ENCODE measurements at places on chromosomes 4 and X. TPM values are rescaled to one million over a fixed set of nuclear protein-coding genes. Genes with fewer than 3 reads are reported as not detected.
A peak's percentile ranks its signal among the peaks of the same experiment; 100 is the strongest.

MAGEA4 gene
- not detected for total RNA-seq

CXCL9 gene
- 0.10 TPM for total RNA-seq

HHIP gene
- not detected for total RNA-seq

PPARGC1A gene
- total RNA-seq: not detected

SYP gene
- total RNA-seq: 5.3 TPM

USP51 gene
- 1.6 TPM for total RNA-seq

TMPRSS11D gene
- total RNA-seq: not detected

UCP1 gene
- not detected for total RNA-seq

SLC2A9 gene
- 0.10 TPM for total RNA-seq

TRMT44 gene
- 24.1 TPM for total RNA-seq

FAAH2 gene
- 12.1 TPM for total RNA-seq

SRPX2 gene
- total RNA-seq: not detected

PCDH10 gene
- total RNA-seq: not detected

S100P gene
- total RNA-seq: 19.3 TPM

GLOD5 gene
- not detected for total RNA-seq

P2RY4 gene
- not detected for total RNA-seq

MED28 gene
- total RNA-seq: 54.5 TPM

TCEAL5 gene
- not detected for total RNA-seq

TMEM271 gene
- total RNA-seq: not detected

CT55 gene
- not detected for total RNA-seq

UGT2B15 gene
- total RNA-seq: not detected

GRCh38 chrX:148159796-148160195, 178.7 kb downstream of the FMR1NB start:
- no peak overlapping the region for H3K27ac ChIP-seq
- no peaks in the 10 kb centered on the region for H3K4me1 ChIP-seq
- no peaks in the 10 kb centered on the region for H3K36me3 ChIP-seq
- DNase-seq: no peak
- no peak overlapping the region for H3K4me3 ChIP-seq
- H3K27me3 ChIP-seq: no peaks in the 10 kb centered on the region

DNA sequence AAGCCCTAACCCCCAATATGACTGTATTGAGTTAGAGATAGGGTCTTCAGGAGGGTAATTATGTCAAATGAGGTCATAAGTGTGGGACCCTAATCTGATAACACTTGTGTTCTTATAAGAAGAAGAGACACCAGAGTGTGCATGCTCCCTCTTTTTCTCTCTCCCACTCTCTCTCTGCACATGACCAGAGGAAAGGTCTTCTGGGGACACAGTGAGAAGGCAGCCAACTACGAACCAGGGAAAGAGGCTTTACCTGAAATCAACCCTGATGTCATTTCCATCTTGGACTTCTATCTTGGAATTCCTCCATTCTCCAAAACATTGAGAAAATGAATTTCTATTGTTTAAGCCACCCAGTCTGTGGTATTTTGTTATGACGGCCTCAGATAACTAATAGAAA, 97.2 kb upstream of the MAD2L1 start:
- H3K36me3 ChIP-seq: no peaks in the 10 kb centered on the region
- no peak overlapping the region for H3K27ac ChIP-seq
- no peak overlapping the region for H3K4me3 ChIP-seq
- H3K27me3 ChIP-seq: peaks cover 1% of the 10 kb centered on the region

- no peak overlapping the region for H3K27ac ChIP-seq
- DNase-seq: no peak
- H3K4me1 ChIP-seq: no peaks in the 10 kb centered on the region
- no peaks in the 10 kb centered on the region for H3K27me3 ChIP-seq
- no peaks in the 10 kb centered on the region for H3K36me3 ChIP-seq
These were observed 94.5 kb downstream of the ANXA3 start for GRCh38 chr4:78645853-78646757.

DNA sequence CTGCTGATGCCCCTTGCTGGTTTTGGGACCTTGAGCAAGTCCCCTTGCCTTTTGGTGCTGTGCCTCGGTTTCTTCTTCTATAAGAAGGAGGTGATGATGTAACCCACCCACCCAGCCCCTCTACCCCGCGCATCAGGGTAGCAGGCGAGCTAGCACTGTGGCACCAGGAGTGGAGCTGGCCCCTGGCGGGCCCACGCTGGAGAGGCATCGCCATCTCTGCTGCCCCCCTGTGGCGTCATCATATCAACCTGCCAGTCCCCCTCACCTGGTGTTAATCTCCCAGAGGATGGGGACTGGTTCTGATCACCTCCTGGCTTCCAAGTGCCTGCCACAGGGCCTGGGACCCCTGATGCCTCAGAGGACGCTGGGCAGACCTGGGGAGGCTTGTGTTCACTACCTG, 6.3 kb upstream of the SORCS2 start:
- H3K4me3 ChIP-seq: no peak overlapping the region
- H3K27me3 ChIP-seq: peaks cover 29% of the 10 kb centered on the region
- DNase-seq: peak; percentile 46

DNA sequence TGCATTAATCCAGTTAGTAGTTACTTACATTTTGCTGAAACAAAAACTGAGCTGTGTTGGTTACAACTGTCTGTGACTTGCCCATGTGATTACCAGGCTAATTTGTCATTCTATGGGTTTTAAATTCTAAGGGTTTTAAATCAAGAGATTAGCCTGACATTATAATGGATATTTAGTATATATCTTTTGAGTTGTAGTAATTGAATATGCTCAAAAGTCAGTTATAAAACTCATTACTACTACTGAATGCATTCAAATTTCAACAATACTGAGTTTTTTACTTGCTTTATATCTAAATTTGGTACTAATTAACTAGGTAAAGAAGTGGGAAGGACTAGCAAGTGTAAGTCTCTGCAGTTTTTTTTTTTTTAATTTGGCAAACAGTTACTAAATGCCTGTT, 14.7 kb downstream of the LARP7 start:
- H3K4me1 ChIP-seq: no peaks in the 10 kb centered on the region
- H3K27me3 ChIP-seq: no peaks in the 10 kb centered on the region
- no peak overlapping the region for H3K27ac ChIP-seq
- no peak overlapping the region for H3K4me3 ChIP-seq

DNA sequence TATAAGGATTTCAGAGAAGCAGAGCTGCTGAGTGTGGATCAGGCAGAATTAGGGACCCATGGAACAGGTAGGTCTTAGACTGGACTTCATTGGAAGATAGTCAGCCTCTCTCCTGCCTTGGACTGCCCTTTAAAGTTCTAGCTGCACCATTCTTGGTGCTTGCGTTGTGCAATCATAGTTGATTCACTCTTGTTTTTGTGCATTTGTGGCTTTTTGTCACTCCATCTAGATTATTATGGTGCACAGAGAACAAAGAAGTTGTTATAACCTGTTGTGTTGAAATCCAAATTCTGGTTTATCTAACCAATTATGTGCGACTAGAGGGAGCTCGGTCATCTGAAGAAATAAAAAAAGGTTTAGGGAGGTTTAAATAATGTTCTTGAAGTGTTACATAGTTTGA, 59.3 kb downstream of the JADE1 start:
- H3K27ac ChIP-seq: peak overlapping the region; percentile 18
- H3K4me3 ChIP-seq: no peak overlapping the region
- DNase-seq: no peak
- peaks cover 58% of the 10 kb centered on the region for H3K36me3 ChIP-seq

DNA sequence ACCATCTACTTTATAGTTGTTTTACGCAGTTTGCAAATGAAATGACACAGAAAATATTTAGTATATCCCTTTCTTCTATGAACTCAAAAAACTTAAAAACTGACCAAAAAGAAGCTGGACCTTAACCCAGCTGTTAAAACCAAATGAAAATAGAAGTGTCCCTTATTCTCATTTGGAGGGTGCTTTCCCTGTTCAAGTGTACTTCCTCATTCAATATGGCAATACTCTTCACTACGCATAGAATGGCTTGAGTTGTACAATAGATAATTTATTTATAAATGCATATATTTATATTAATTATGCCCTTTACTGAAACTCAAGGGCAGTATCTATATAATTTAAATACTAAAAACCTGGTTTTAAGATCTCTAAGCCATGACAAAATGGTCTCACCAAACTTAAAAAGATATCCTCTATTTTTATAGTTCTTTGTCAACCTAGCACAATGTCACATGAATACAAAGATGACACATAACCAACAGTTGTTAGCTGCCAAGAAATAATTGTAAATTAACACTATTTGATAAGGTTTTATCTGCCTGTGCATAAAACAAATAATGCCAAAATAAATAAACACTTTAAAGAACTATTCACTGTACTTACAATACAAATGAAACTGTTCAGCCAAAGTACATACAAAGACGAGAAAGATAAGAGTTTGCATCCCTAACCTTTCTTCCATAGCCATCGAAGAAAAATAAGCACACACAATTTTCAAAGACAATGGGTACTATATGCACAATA, 25.2 kb downstream of the YTHDC1 start:
- H3K27ac ChIP-seq: no peak overlapping the region
- no peak overlapping the region for H3K4me3 ChIP-seq
- DNase-seq: no peak
- H3K4me1 ChIP-seq: no peaks in the 10 kb centered on the region
- H3K36me3 ChIP-seq: peaks cover 29% of the 10 kb centered on the region
- no peaks in the 10 kb centered on the region for H3K27me3 ChIP-seq

GRCh38 chr4:94741304-94741703, 16.5 kb upstream of the BMPR1B start:
- H3K4me3 ChIP-seq: no peak overlapping the region
- peaks cover 6% of the 10 kb centered on the region for H3K27me3 ChIP-seq
- no peaks in the 10 kb centered on the region for H3K36me3 ChIP-seq
- no peak overlapping the region for H3K27ac ChIP-seq

- H3K36me3 ChIP-seq: peaks cover 1% of the 10 kb centered on the region
- H3K4me1 ChIP-seq: no peaks in the 10 kb centered on the region
- peaks cover 15% of the 10 kb centered on the region for H3K27me3 ChIP-seq
These were observed 23.4 kb upstream of the SLC10A7 start for GRCh38 chr4:146545102-146545501.

GRCh38 chr4:104416725-104417356, 77.9 kb downstream of the CXXC4 start:
- no peak for DNase-seq
- H3K4me1 ChIP-seq: no peaks in the 10 kb centered on the region
- no peak overlapping the region for H3K4me3 ChIP-seq
- no peaks in the 10 kb centered on the region for H3K27me3 ChIP-seq
- no peaks in the 10 kb centered on the region for H3K36me3 ChIP-seq
- no peak overlapping the region for H3K27ac ChIP-seq

- H3K27ac ChIP-seq: no peak overlapping the region
- DNase-seq: no peak
- no peak overlapping the region for H3K4me3 ChIP-seq
- H3K27me3 ChIP-seq: no peaks in the 10 kb centered on the region
These were observed 25.3 kb downstream of the TSC22D3 start for GRCh38 chrX:107750263-107750662.

GRCh38 chr4:112840061-112840460, 203.1 kb downstream of the LARP7 start:
- H3K4me1 ChIP-seq: no peaks in the 10 kb centered on the region
- no peak overlapping the region for H3K4me3 ChIP-seq
- DNase-seq: no peak
- H3K27me3 ChIP-seq: peaks cover 2% of the 10 kb centered on the region

DNA sequence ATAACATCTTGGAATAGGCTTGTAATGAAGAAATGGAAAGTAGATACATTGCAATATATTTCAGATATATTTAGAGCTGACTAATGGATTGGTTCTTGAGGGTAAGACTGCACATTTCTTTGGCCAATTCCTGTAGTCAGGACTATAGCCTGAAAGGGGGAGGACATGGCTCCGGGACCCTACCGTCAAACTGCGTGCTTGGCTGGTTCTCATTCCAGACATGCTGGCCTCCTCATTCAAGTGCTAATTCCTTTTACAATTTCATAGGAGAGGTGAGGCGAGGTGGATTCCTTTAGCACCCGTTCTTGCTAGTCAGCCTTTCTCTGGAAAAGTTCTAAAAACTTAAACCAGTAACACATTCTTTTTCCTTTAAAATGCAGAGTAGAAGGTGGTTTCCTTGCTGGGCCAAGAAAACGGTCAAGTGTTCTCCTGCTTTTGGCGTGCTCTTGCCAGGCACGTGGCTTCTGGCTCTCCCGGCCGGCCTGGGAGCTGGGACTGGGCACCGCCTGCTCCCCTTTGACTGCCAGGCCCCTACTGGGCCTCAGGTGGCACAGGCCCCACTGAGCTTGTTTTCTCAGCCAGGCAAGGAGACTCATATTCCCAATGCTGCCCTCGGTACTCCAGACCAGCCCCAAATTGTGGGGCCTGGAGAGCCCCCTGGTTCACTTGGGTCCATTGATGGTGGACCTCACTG, 167.2 kb downstream of the STK32B start:
- no peak overlapping the region for H3K4me3 ChIP-seq
- DNase-seq: no peak
- no peaks in the 10 kb centered on the region for H3K36me3 ChIP-seq
- no peaks in the 10 kb centered on the region for H3K4me1 ChIP-seq
- no peaks in the 10 kb centered on the region for H3K27me3 ChIP-seq

DNA sequence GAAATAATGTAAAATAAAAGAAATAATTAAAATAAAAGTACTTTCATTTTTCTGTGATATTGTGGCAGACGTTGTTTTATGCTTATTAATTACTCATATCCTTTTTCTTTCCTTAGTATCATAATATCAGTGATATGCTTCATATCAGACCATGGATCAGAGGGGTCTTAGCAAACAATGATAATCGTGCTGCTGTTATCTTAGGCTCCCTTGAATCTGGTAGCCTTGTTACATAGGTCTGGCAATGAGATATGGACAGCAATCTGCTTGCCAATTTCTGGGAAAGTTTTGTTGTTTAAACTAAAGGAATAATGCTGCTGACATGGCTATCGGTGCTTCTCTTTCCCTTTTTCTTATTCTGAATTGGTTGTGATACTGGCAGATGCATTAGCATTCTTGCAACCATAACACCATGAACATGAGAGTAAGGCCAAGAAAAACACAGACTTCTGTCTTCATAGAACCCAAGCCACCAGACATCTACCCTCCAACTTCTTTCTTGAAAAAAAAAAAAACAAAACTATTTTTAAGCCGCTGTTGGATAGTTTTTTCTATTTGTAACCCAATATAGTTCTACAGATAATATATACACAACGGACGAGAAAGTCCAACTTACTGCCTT, 16.4 kb downstream of the EPHA5 start:
- no peak overlapping the region for H3K27ac ChIP-seq
- no peak overlapping the region for H3K4me3 ChIP-seq
- no peaks in the 10 kb centered on the region for H3K27me3 ChIP-seq
- H3K4me1 ChIP-seq: no peaks in the 10 kb centered on the region

- H3K27ac ChIP-seq: no peak overlapping the region
- no peaks in the 10 kb centered on the region for H3K27me3 ChIP-seq
- no peaks in the 10 kb centered on the region for H3K36me3 ChIP-seq
- H3K4me1 ChIP-seq: no peaks in the 10 kb centered on the region
- DNase-seq: no peak
These were observed 21.8 kb downstream of the SPANXC start for GRCh38 chrX:141220342-141221008.

GRCh38 chr4:156971676-156972378, at the start of gene PDGFC:
Gene PDGFC (minus strand): TSS chr4:156971799. CDS start chr4:156970903, 896 bp downstream.
- no peak for DNase-seq
- peaks cover 44% of the 10 kb centered on the region for H3K27me3 ChIP-seq
- H3K36me3 ChIP-seq: no peaks in the 10 kb centered on the region
- H3K4me3 ChIP-seq: no peak within 1 kb of the TSS
- H3K4me1 ChIP-seq: peaks cover 8% of the 10 kb centered on the region

Measured in activated CD4-positive, alpha-beta memory T cell treated with anti-CD3 and anti-CD28 coated beads for 36 hours (primary cell).